T-helper 17 cell (primary cell): ENCODE measurements at places on chromosomes 3 and 15.

GRCh38 chr15:75181780-75182179, 19.9 kb upstream of the C15orf39 start:
- no peak for DNase-seq

DNA sequence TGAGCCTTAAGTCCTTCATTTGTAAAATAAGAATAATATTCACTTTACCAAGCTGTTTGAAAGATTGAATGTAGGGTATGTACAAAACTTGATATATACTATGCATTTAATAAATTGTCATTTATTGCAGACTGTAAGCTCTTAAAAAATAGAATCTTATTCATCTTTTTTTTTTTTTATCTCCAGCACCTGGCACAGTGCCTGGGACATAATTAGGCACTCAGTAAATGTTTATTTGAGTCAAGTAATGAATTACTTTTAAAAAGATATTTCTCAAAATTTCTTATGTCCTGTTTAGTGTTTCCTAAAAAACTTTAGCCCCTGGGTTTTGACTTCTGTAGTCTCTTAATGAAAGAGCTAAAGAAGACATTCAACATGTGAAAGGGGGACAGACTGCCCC, 71.7 kb downstream of the TOP2B start:
- DNase-seq, result no peak

GRCh38 chr3:126117212-126117611, 33.3 kb upstream of the SLC41A3 start:
- DNase-seq, result no peak

- no peak for DNase-seq
Measured at GRCh38 chr3:120460862-120461261, 10.1 kb upstream of the FSTL1 start.
